ENCODE measurements at places on chromosomes 4 and X.

- DNase-seq: no peak
These were observed 340.0 kb upstream of the RASGEF1B start for GRCh38 chr4:81811562-81812293.

DNA sequence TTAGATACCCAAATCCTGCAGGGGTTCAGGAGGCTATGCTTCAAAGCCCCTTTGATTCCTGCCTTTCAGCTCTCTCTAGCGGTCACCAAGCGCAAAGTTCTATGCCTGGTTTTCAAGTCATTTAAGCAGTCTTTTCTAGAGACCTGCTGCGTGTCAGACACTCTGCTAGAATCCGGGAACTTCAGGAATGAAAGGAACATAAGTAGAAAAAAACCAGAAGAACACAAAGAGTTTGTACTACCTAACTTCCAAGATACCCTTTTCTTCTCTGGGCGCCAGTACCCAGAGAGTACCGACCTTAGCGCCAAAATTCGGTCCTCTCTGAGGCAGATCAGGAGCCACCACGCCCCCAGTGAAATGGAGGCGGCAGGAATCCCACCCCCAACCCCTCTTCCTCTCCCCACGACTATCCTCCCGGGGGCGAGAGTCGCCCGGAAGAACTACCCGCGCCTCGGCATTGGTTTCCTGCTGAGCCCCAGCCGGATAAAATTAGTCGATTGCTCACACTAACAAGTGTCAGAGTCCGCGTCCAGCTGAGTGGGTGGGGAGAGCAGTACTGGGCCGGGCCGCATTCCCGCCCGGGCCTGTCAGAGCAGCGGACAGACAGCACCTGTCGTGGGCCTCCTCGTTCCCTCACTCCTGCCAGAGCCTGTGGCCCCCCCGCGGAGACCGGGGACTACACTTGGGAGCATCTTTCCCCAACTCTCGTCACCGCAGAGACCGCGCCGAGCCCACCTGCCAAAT is 78.8 kb downstream of the RLIM start:
- DNase-seq: peak; percentile 93

GRCh38 chr4:7861440-7861881 is 78.2 kb downstream of the AFAP1 start:
- DNase-seq: no peak

DNA sequence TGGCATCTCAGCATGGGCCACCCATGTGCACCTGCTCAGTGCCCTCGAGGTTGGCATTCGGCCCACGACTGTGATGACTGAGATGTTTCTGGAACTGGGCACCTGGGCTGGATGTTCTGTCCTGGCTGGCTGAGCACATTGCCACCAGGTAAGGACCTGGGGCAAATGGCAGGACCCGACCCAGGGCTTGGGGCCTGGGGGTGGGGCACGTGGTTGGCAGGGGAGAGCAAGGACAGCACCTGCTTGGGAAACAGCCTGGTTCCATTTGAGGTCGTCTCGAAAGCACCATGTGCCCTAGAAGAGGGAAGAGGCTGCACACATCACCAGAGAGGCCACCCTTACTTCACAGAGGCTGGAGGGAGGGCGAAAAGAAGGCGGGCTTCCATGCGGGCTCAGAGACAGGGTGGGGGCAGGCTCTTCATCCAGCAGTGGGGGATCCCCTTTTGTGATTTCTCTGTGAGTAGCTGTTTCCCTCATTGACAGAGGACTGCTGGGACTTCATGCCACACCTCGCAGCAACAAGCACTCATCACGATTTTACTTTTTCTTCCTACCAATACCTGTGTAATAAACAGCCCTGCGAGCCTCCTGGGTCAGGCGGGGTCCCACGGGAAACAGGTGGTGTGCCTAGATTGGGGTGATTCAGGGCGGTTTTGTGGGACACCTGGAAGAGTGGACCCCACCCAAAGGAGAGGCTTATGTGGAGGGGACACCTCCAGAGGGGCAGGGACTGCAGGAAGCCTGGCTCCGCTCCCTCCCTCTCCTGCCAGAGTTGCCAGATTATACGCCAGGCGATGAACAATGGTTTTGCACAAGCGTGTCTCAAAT is 12.0 kb downstream of the TMEM187 start:
- DNase-seq: no peak

DNA sequence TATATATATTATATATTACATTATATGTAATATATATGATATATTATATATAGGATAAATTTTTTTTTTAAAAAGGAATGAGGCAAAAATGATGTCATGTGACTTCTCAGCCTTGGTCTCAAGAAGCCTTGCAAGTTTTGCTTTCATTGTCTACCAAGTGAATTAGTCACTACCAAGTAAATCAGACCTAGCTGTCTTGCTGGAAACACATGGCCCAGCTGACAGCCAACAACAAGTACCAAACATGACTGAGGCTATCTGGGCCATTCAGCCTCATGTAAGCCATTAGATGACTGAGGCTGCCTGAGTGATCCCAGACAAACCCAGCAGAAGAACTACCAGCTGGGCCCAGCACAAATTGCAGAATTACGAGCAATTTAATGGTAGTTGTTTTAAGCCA is 44.9 kb downstream of the HAND2 start:
- no peak for DNase-seq

- no peak for DNase-seq
These were observed 18.7 kb downstream of the CORIN start for GRCh38 chr4:47819178-47819577.

DNA sequence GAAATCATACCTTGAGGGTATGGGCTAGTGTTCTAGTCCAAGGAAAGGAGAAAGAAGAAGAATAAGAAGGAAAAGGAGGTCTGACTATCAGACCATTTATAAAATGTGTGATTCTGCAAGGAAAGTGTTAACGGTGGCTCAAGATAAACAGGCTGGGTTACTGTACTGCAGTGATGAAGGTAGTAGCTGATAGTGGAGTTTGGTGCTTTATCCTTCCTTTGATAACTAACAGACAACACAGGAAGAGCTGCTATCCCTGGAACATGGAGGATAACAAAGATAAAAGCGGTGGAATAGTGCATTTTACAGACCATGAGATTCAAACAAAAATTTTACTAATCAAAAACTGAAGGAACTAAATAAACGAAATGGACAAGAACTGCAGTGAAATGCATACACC is 2.6 kb downstream of the UNC5C start:
- no peak for DNase-seq

Measured in esophagus muscularis mucosa (tissue), 4 donors.